ENCODE measurements at places on chromosomes 12 and 14. TPM values are rescaled to one million over a fixed set of nuclear protein-coding genes. Genes with fewer than 3 reads are reported as not detected.

Gene RNF212B
- total RNA-seq: not detected

Gene FOXN4
- not detected for total RNA-seq

Gene VRTN
- not detected for total RNA-seq

Gene RHOJ
- 177 TPM for total RNA-seq

All from endothelial cell of umbilical vein (primary cell).